Progenitor cell of endocrine pancreas (in vitro differentiated cells): ENCODE measurements at places on chromosomes 16 and 17. TPM values are rescaled to one million over a fixed set of nuclear protein-coding genes. Genes with fewer than 3 reads are reported as not detected.

DNA sequence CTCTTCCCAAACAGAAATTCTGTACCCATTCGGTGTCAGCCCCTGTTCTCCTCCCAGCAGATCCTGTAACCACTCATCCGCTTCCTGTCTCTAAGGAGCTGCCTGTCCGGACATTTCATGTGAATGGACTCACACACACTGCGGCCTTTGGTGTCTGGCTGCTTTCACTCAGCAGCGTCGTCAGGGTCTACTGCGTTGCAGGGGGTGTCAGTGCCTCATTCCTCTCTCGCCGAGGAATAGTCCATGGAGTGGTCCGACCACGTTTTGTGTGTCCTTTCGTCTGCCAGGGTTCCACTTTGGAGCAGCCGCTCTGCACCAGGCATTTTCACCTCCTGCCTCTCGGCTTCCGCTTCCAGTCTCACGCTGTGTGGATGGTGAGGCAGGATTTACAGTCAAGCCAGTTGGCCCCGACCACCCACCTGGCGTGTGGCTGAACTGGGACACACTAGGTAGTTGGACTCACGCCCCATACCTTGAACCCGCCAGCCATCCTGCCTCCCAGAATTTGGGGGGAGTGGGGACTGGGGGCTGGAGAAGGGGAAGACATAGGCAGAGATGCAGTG lies 188.2 kb upstream of the CIBAR2 start:
- no peak for DNase-seq

- no peak for DNase-seq
Measured at GRCh38 chr17:41681776-41682175, 6.9 kb upstream of the EIF1 start.

The ORAI3 gene
- 19.1 and 19.5 TPM in 2 replicates for total RNA-seq

GRCh38 chr16:57186872-57187854 lies 1.0 kb downstream of the RSPRY1 start:
- no peak for DNase-seq

GRCh38 chr17:64692187-64692586 lies 30.1 kb upstream of the SMURF2 start:
- DNase-seq, result no peak
